Brain pericyte (primary cell): ENCODE measurements at places on chromosomes 1 and 21.

DNA sequence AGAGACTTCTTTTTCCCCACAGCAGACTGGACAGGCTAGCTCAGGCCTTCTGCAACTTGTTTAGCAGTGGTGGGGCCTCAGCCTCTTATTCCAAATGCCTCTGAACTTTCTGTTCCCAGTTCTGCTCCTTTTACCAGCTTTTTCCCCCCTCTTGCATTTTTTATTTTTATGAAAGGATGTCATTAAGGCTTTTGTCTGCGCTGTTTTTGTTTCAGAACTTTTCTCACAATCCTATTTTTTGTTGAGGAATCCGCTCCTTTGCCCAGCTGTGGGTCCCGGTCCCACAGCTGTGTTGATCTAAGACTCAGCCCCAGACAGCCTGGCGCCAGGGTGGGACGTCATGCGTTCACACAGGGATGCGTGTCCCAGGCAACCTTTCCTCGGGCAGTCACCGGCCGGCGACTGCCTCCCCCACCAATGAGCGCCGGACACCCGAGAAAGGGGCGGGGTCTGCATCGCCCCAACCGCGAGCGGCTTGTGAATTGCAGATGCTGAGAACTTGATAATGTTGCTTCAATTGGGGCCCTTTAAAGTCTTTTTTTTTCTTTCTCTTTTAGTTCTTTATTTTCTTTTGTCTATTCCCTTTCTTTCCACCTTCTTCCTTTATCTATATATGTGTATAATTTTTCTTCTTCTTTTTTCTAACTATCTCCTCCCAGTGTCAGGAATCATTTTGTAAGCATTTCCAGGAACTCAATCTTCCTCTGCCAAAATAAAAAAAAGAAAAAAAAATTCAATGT is 3.0 kb upstream of the ID3 start:
- DNase-seq = peak; percentile 99

DNA sequence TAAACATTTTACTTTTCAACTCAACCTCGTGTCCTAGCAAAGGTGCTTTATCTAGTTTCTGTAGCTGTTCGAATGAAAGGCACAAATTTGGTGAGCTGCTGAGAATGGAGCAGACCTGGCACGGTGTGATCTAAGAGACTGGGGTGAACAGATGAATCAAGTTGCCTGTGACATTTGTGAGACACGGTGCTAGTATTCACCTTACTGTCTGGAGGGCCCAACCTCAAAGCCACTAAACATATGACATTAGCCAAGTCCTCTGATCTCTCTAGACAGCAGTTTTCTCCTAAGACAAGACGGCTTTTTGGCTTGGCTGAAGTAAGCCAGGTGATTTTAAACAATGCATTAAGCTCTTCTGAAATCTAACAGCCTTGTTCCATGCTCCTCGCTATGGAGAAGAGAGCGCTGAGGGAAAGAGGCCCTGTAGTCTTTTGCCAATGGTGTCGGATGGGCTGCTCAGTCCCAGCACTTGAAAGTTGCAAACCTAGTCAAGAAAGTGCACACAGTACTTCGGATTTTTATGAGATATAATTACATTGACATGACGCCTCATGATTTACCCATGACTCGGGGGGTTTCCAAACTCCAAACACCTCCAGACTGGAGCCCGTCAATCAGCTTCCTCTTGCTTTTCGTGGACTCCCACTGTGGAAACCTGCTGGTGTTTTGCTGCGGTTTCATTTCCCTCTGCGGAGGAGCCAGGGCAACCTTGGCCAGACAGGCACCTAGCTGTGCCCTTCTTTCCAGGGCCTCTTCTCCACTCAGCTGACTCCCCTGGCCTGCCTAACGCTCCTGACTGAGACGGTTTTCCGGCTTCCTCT is 794 bp upstream of the TOR3A start:
- DNase-seq = no peak

DNA sequence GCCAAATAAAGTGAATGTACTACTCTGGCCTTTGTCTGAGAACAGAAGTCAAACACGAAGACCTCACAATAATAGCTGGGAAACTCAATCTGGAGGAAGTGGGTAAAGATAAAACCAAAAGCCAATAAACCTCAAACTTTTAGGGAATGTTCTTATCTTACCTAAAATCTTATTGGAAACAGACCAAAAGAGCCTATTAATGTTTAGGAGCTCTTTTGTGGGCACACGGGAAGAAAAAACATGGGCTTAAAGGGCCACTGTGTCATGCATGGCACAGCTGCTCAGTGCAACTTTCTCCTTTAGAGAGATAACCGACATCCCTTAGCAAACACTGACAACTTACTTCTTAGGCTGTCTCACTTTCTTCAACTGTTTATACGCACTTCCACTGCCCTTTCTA is 16.1 kb downstream of the EIF2B3 start:
- DNase-seq = no peak

- no peak for DNase-seq
These were observed 120.6 kb downstream of the NUF2 start for GRCh38 chr1:163442231-163442879.

GRCh38 chr1:154911691-154912550 is 24.6 kb downstream of the PMVK start:
- DNase-seq = no peak

GRCh38 chr1:152878042-152878441 is at the start of gene SMCP:
Gene SMCP (plus strand): TSS chr1:152878322. CDS start chr1:152884423, 6,101 bp downstream.
- DNase-seq = no peak

DNA sequence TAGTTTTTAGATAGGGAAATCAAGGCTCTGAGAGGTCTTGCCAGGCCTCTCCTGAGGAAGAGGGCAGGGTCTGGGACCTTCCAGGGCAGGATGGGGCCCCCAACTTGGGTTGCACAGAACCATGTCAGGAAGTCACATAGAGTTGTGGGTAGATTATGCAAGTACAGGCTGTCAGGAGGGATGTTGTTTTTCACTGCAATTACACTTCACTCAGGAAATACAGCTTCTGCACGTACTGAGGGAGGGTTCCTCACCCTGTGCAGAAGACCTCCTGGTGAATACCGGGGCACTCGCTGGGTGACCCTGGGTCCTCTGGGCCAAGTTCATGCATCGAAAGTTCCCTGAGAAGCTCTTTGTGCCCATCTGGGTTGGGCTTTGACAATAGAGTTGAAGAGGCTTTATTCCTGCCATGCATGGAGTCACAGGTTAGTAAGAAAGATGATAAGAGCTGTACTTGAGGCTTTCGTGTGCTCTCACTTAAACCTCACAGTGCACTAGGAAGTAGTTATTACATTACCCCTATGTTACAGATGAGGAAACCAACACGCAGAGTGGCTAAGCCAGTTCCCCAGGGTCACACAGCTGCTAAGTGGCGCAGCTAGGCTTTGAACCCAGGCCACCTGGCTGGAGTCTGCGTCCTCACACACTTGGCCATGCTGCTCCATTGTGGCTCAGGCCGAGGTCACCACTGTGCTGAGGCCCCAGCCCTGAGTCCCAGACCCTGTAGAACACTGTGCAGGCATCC is 16.2 kb upstream of the TNFRSF1B start:
- DNase-seq = no peak

DNA sequence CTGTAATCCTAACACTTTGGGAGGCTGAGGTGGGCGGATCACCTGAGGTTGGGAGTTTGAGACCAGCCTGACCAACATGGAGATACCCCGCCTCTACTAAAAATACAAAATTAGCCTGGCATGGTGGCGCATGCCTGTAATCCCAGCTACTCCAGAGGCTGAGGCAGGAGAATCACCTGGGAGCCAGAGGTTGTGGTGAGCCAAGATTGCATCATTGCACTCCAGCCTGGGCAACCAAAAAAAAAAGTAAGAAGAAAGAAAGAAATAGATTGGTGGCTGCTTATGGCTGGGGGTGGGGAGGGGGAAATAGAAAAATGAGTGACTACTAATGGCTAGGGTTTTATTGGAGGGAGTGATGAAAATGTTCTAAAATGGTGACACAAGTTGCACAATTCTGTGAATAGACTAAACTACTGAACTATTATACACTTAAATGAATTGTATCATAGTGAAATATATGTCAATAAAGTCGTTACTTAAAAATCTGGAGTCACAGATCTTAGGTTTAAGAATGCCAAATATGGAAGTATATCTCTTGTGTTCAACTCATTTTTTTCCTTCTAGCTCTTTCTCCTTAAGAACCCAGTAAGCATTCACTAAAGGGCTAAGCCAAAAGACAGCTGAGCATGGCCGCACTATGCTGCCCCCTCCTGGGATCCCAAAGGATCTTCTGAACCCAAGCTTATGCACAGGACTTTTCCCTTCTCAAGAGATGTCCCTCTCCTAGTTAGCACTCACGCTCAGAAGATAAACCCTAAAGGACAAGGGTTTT is 3.2 kb upstream of the NPL start:
- no peak for DNase-seq

DNA sequence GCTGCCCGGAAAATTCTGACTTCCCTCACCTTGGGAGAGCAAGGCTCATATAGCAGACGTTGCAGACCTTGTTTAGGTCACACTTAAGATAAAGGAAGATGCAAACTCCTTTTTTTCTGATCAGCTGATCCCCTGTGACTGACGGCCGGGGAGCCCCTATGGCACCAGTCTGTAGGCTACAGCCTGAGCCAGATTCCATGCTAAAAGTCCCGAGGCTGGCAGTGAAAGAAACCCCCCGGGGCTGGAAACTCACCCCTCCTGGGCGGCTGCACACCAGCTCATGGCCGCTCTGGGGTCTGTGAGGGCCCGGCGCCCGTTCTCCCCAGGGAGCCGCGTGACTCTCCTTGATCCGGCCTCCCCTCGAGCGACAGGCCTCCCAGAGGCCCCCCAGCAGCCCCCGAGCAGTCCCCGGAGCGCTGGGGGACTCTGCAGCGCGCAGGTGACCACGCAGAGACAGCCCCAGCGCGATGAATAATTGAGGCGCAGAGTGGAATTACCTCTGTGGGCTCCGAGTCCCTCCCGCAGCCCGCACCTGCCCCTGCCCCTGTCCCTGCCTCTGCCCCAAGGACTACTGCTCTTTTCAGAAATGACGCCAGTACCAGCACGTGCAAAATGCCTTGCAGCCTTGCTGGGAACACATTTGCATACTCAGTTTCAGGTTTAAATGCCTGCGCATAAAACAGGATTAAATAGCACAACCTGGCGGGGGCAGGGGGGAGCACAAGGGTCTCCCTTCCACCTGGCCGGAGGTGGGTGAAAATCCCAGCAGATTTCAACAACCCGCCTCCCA is 62.6 kb upstream of the CLDN14 start:
- no peak for DNase-seq
